NCI-H1417 (cell line): ENCODE measurements at places on chromosomes 6 and 20.

DNA sequence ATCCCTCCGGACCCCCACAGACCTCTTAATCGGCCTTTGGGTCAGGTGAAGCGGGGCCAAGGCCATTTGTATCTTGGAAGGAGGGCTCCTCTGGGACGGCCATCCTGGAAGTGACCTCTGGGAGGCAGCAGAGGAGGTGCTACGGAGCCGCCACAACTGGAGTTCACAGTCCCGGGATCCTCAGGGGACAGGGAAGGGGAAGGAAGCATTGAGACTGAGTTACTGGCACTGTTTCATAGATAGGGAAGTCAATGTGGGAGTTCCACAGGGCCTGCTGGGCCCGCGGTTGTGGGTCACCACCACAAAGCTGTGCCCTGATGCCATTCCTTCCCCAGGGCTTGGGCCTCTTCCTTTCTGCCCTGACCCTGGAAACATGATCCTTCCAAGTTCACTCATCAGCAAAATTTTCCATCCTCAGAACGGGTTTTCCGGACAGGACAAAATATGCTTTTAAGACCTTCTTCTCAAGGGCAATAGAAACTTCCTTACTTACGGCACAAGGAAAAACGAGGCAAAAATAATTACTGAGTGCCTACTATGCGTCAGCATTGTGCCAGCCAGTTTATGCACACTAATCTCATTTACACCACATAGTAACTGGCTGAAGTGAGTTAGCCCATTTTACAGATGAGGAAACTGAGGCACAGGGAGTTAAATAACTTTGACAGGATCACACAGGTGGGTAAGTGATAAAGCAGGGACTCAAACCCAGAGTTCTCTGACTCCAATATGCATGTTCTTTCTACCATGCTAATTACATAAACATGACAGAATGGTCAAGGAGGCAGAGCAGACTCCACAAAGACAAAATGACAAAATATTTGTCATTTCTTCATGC is 143.8 kb downstream of the UNC5CL start:
- no peak for DNase-seq

GRCh38 chr6:165743366-165743898 is 80.4 kb upstream of the PDE10A start:
- no peak for DNase-seq

DNA sequence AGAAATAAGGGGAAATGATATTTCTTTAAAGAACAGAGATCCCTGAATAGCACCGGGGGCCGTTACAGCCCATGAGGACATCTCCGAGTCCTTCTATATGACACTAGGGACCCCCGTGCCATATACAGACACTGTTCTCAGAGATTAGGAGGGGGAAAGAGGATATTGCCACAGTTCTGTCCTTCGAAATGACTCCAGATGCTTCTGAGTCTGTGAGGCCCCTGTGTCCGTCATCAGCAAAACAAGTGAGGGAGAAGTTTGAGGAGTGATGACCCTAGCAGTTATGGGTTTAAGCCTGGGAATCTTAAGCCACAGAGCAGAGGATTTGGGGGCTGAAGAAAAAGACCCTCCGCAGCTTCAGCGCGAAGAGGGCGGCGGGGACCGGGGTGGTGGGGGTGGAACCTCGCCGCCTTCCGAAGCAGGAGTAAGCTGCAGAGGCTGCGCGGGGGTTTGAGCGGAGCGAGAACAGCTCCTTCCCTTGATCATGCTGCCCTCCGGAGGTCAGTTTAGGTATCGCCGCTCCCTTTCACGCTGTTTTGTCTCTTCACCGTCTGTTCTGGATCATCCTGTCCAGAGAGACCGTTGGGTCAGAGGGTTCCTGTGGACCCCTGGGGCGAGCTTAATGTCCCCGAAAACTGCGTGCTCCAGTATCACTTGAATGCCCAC is 23.6 kb downstream of the VPS52 start:
- peak; percentile 89 for DNase-seq

DNA sequence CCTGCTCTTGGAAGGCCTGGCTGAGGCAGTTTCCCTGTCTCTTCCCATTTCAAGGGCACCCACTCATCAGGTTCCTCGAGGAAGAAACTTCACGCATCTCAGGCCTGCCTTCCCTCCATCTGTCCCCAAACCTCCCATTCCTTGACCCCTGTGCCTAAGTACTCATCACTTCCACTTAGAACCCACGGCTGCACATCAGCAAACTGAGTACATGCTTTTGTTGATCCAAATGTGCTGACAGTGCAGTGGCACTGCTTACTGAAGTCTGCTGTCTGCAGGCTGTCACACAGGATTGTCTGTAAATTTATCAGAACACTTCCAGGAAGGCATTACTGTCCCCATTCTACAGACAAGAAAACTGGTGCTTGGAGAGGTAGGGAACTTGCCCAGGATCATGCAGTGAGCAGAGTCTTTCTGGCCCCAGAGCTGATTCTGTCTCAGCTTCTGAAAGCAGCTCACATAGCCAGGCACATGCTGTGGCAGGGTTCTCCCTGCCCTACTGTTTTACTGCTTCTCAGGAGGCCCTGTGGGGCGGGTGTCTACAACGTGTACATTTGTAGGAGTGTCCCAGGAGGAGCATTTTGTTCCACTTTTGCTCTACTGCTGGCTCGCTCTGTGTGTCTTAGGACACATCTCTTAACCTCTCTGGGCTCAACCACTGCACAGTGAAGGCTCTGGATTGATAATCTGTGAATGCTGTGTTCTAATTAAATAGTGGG is 64.2 kb upstream of the XRN2 start:
- DNase-seq = no peak

- no peak for DNase-seq
Observed at GRCh38 chr6:147095316-147095715, 108.9 kb upstream of the STXBP5 start.

- no peak for DNase-seq
Observed at GRCh38 chr6:30447237-30447636, 42.1 kb upstream of the HLA-E start.

- DNase-seq = no peak
Observed at GRCh38 chr6:20279051-20279450, 66.8 kb upstream of the MBOAT1 start.

DNA sequence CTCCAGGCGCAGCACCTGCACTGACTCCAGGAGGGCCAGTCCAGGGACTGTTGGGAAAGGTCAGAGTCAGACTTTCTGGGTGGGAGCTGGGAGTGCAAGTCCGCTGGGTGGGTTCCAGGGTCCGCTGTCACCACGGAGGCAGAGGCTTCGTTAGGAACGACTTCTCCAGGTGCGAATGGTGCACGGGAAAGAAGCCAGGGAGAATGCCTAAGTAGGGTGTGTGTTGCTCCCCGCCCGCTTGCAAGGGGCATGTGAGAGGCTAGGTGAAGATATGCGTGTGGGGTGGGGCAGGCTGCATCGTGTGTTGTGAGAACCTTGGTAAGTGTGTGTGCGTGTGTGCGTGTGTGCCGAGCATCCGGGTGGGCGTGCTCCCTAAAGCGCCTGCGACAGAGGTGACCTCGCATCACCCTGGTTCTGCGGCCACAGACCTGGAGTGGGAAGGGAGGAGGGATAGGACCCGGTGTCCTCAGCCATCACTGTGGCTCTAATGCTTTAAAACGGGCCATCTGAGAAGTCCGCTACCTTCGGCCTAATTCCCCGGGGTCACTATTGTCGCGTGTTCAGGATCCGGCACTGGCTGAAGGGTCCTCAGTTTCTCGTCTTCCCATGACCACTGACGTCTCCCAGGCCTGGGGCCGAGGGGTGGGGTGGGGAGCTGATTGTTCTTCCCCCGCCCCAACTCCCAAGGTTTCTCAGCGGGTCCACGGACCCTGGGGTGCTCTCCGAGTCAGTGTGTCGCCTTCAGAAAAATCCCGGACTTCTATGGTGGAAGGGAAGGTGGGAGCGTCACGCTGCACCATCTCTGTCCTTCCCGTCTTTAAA is 6.1 kb downstream of the SLC32A1 start:
- peak; percentile 45 for DNase-seq

GRCh38 chr6:125421836-125422235 is 120.1 kb upstream of the HDDC2 start:
- DNase-seq = no peak

GRCh38 chr20:37828684-37829083 is 74.2 kb upstream of the VSTM2L start:
- DNase-seq = no peak

- DNase-seq = no peak
Observed at GRCh38 chr6:118788702-118789101, 105.2 kb upstream of the ASF1A start.

DNA sequence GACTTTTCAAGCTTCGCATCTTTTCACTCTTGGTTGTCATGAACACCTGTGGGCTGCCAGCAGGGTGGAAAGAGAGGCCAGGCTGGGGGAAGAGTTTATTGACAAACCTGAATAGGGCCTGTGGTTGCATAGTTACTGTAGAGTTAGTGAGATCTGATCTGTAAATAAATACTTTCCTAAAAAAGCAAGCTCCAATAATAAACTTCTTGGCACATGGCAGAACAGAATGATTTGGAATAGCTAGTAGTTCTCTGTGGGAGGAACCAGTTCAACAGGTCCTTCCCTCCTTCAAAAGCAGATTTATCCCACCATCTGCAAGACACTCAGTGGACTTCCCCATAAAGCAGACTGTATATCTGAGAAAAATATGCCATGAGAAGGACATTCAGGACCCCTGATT is 445.0 kb downstream of the HACE1 start:
- peak; percentile 57 for DNase-seq

DNA sequence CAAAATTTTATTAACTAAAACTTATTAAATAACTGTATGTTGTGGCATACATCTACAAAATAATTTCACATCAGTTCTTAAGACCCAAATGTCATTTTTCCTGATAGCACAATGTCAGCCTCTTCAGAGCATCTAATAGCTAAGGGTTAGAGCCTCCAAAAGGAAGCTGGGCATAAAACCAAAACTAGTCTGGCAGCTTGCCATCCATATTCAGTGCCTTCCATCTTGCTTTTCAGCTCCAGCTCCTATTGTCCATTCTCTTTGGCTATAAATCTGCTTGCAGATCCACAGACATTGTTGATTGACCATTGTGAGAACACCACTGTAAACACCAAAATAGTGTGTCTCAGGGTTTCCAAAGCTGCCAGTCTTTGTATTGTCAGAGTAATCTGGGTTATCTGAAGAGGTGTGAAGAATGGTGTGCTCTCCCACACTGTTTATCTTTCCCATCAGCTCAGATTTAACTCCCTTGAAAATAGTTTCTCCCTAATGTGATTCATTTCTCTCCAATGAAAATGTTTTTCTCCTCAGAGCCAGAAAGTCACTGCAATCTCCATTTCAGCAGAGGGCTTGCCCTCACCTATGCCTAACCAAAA is 154.8 kb upstream of the KCNQ5 start:
- DNase-seq = peak; percentile 67

DNA sequence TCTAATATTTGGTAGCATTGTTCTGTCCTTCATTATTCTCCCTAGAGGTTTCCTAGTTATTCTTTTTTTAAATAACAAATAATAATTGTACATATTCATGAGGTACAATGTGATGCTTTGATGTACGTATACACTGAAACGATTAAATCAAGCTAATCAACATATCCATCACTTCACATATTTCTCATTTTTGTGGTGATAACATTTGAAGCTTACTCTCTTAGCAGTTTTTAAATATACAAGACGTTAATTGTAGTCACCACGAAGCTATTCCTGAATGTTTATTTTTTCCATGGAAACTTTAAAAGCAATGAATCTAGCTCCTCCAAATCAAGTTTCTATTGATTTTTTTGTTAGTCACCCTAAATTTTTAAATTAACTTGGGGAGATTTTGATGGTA is 116.5 kb upstream of the PRND start:
- DNase-seq = no peak

DNA sequence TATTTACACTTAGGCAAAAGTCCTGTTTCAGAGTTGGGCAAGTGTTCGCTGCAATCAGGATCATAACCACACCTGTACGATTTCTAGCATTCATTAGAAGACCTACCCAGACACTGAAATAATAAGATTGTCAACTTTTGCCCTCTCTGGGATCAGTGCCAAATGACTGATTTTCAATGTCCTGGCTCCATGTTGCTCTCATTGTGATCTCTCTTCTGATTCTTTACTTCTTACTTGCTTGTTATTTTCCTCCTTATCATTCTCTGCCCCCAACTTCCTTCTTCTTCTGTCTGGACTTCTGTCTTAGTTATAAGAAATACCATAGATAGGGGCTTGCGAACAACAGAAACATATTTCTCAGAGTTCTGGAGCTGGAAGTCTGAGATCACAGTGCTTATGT is 94.4 kb upstream of the BMP2 start:
- no peak for DNase-seq

DNA sequence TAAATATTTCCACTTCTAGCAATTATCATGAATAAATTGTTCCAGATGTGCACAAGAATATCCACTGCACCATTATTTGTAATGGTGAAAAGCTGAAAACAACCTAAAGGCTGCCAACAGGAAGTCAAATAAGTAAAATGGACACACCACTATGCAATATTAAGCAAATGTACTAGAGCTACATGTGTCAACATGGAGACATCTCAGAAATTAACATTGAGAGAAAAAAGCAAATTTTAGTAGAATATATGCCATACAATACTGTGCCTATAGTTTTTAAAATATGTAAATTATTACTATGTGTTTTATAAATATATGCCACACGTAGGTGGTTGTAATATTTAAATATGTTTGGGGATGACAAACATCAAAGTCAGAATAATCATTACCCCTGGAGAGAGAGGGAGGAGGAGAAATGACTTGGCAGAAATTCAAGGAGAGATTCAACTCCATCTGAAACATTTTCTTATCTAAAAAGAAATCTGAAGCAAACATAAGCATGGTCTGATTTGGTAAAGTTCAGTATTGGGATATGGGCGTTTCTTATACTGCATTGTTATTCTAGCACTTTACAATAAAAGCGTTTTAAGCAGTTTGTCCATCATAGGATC is 475.5 kb downstream of the QKI start:
- DNase-seq = no peak

DNA sequence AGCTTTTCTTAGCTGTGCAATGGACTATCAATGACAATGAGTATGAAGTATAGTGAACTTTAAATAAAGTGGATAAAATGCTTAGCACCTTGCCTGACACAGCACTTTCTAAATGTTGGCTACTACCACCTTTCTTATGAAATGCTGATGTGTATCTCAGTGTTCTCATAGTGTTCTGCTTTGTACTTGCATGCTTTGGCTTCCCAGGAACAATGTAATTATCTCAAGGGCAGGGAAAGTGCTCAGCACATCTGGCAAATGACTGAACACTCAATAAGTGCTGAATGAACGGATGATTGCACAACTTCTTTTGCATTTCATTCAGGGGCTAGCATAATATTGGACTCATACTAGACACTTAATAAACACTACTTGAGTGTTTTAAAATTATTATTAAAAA is 28.2 kb upstream of the NOX3 start:
- DNase-seq = peak; percentile 22

GRCh38 chr6:56842686-56843475 is 112.0 kb upstream of the BEND6 start:
- DNase-seq = peak; percentile 84

GRCh38 chr6:2353412-2354137 is 108.2 kb upstream of the GMDS start:
- peak; percentile 79 for DNase-seq
